NCI-H2081 treated with DMSO at 0.1 percent for 48 hours (cell line): ENCODE measurements at places on chromosomes 3 and 15.

DNA sequence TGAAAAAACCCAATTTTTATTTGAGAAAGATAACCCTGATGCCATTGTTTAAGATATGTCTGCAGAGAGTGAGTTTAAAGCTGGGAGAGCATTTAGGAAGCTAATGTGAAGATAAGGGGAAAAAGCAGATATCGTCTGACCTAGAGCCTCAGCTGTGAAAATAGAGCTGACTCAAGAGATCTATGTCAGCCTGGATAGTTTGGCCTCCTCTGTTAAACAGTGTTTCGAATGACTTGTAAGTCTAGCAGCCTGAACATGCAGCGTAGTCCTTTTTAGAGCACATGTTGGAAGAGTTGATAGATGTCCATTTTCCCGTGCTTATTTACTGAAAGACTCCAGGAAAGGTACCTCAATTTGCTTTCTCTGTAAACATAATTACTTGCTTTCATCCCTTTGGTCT is 48.1 kb downstream of the ALCAM start:
- no peak for DNase-seq

- no peak for DNase-seq
Observed at GRCh38 chr15:29849716-29850115, 27.4 kb upstream of the TJP1 start.

DNA sequence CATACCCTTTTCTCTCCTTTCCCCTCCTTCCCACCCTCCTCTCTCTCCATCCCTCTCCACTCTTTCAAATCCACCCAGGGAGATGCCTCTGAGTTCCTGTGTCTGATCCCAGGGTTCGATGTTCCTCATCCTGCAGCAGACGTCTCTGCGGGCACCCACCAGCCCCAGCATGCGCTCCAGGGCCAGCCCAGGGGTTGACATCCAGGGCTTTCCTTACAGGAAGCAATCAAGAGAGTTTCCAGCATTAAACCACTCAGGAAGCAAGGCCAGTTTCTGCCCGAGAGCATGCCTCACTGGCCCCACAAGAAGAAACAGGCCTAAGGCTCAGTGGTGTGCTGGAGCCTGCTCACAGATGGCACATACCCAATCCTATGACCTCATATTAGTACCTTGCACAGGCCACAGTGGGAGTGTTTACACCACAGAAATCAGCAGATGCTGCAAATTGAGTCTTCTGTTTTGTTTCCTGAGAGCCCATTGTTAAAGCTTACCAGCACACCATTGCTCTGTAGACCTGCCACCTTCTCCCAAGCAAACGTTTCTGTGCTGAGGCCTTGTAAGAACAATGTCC is 13.2 kb downstream of the SLC6A1 start:
- DNase-seq = no peak

DNA sequence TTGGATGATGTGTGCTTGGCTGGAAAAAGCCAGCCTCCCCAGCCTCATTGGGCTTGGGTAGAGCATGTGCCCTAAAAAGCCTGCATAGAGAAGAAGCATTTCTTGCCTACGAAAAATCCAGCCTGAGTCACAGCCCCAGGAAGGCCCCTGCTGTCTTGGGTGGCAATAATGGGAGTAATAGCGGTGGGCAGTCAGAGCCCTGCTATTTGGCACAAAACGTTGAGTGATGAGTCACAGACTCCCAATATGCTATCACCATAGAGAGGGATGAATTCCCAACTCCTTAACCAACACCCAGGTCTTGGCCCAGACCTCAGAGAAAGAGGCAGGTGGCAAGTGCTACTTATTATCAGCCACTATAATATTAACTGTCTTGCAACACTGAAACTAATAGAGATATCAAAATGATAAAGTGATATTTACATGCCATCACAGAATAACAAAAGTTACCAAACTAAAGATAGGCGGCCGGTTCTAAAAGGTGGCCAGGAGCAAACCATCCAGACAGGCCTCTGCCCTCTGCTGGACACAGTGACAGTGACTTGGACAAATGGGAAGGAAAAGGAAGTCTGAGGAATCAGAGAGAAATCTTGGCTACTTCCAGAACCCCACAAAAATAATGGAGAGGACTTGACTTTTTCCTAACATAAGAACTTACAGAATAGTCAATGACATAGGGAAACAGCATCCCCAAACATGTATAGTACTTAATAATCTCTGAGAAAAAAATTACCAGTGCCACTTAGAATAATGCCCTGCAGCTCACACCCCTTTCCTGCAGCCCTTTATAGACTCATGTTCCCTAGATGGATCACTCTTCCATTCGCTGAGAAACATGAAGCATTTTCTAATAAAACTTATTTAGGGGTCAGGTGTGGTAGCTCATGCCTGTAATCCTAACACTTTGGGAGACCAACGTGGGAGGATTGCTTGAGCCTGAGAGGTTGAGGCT is 51.9 kb upstream of the MUC13 start:
- DNase-seq = no peak

DNA sequence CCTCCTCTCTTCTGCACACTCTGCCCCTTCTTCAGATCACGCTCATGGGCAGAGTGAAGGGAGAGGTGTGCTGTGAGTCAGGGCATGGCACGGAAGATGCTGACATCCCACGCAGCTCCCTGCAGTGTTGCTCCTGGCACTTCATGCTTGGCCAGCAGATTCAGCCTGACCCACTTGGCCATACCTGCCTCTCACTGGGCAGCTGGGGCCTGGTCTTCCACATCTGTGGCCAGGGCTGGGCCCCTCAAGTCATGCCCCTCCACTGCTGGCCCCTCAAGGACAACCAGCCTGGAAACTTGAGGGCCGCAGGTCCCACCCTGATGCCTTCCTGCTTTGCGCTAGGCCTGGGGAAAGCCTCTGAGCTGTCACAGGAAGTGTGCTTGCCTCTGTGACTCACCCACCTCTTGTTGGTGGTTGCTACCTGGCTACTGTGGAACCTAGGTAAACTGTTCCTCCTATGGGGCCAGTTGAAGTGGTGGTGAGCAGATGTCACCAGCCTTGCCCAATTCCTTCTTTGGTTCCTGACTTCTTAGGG is 48.7 kb downstream of the BSN start:
- DNase-seq = no peak

DNA sequence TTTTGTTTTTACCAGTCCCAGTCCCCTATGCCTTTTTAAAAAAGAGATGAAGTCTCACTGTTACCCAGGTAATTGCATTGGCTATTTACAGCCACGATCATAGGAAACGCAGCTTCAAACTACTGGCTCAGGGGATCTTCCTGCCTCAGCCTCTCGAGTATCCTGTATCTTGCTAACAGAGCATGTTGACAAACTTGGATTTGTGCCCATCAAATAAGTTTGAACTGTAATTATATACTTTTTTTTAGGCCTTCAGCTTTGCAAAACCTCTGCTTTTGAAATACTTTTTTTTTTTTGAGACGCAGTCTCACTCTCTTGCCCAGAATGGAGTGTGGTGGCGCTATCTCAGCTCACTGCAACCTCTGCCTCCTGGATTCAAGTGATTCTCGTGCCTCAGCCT is 3.0 kb upstream of the EDEM1 start:
- no peak for DNase-seq

GRCh38 chr15:99333413-99333812 is 82.1 kb downstream of the LRRC28 start:
- DNase-seq = no peak

DNA sequence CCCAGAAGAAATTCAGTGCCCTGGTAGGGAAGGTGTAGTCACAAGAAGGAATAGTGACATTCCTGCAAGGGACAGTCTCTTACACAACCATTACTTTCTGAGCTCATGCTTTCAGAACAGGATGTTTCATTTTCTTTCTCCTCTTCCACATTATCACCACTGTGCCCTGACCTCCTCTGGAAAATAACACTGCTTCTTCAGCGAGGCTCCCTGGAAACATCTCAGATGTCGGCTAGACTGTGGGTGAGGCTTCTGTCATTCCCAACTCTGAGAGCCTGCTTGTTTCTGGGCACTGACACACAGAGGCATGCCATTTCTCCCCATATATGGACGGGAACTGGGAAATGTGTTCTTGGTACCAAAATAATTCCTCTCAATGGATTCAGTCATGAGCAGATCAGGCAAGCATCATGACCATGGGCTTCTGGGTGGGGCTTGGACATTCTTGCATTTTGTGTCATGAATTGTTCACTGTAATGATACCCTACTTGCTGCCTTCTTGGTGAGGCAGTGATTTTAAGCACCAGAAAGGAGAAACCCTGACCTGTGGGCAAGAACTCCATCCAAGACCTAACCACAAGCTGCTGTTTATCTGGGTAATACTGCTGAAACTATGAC is 14.3 kb upstream of the TNFAIP8L3 start:
- no peak for DNase-seq

GRCh38 chr3:77370413-77370812 is 330.5 kb downstream of the ROBO2 start:
- no peak for DNase-seq

GRCh38 chr3:42638339-42638842 is 15.1 kb upstream of the ZBTB47 start:
- DNase-seq = no peak

DNA sequence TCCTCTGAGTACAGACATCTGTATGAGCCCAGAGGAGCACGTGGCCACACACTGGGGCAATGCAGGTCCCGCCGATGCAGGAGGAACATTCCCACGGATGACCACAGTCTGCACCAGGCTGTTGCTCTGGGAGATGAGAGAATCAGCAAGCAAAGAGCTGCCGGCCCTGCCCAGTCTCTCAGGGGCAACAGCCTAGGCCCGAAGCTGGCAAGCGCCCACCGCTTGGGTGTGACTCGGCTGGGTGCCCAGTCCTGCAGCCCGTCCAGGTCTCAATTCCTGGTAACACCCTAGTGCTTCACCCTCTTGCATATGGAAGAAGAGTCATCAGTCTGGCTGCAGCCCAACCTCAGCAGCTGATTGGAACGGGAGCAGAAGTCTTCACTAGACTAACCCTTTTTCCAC is 153.7 kb upstream of the HES1 start:
- DNase-seq = no peak

GRCh38 chr3:10688126-10688525 is 127.9 kb upstream of the SLC6A11 start:
- DNase-seq = no peak

- no peak for DNase-seq
Observed at GRCh38 chr15:64844576-64845145, 2.9 kb downstream of the PLEKHO2 start.

- no peak for DNase-seq
Observed at GRCh38 chr15:47972738-47973137, 148.1 kb upstream of the SLC24A5 start.

DNA sequence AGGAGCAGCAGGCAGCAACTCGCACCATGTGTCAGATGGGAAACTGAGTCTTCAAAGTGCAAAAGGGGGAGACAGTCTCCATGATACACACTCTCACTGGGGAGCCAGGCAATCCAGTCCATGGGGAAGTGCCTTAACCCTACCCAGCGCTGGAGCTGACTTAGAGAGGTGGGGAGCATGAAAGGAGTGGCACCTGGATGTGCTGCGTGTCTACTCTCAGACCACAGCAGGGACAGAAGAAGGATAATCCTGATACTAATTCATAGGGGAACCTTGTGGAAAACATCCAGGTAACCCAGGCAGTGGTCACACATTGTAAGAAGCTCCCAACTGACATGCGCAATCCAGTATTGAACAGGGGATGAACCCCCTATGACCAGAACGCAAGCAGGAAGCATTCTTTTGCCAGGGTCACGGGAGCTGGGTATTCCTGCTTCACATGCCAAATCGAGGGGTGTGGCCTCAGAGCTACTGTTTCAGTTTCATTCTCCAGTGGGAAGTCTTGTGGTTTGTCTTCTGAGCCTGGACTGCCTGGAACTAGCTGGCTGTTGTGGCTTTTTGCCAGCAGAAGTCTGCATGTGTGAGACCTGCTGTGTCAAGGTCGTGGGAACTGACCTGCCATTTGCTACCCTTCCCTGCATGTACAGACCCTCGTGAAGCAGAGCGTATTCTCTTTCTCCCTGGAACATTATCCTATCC is 367.6 kb upstream of the NDN start:
- DNase-seq = no peak

GRCh38 chr3:179299999-179300613 is 22.7 kb upstream of the ZNF639 start:
- no peak for DNase-seq

DNA sequence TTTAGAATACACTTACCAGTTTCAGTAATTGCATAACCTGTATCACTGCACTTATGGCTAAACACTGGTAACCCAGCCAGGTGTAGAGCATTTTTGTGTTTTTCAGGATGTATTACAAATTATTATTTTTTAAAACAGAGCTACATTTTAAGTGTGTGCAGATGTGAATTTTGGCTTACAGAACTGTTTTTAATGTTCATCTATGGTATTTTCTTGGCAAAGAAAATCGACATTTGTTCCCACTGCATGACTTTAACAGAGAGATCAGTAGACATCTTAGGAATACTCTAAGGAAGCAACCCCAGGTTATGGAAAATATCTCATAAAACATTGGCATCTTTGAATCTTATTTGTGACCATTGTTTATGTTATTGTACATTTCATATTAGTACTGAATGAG is 73.3 kb downstream of the ATP13A4 start:
- no peak for DNase-seq

DNA sequence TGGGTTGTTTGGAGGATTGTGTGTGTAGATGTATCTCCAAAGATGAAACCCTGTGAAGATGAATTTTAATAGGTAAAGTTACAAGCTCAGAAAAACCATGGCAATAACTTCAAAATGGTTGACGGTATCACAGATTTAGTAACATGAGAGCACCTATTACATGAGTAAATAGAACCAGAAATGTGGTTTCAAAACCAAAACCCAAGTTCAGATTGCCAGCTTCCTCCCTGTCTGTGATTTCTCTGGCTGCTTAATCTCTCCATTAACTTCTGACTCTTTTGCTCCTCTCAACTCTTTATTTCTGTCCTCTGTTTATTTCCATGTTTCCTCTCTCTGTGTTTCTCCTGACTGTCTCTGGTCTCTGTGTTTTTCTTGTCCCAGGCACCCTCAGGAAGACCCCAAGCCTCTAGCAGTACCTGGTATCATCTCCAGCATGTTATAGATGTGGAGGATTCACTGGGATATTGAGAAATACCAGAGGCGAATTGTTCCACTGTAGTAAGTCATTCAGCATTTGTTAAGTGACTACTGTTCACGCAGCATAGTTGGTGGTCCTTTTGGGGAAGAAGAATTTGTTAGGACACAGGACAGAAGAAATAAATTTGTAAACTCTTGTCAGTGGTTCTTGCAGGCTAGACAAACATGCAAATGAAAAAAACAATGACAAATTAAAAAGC is 138.8 kb downstream of the BBX start:
- no peak for DNase-seq

GRCh38 chr3:9864200-9864927 is 15.7 kb downstream of the CIDEC start:
- no peak for DNase-seq

DNA sequence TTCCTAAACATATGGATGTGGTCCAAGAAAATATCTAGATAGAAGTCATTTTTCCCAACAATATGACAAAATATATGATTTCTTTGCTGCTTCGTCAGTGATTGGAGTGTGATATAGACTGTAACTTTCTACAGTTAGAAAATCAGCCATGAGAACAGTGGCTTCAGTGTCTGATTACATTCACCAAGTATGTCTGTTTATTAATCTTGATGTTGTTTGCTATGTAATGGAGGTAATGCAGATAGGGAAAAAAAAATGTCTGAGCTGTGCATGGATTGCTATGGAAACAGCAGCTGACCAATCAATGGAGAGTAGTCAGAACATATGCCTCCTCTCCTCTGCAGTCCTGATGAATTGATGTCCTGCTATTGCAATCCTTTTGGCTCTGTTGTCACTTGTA is 72.3 kb upstream of the GAP43 start:
- DNase-seq = no peak
